ENCODE measurements at places on chromosomes 2 and 18. TPM values are rescaled to one million over a fixed set of nuclear protein-coding genes. Genes with fewer than 3 reads are reported as not detected.

GRCh38 chr2:177038787-177039484, 173.7 kb upstream of the HNRNPA3 start:
- no peak for DNase-seq

DNA sequence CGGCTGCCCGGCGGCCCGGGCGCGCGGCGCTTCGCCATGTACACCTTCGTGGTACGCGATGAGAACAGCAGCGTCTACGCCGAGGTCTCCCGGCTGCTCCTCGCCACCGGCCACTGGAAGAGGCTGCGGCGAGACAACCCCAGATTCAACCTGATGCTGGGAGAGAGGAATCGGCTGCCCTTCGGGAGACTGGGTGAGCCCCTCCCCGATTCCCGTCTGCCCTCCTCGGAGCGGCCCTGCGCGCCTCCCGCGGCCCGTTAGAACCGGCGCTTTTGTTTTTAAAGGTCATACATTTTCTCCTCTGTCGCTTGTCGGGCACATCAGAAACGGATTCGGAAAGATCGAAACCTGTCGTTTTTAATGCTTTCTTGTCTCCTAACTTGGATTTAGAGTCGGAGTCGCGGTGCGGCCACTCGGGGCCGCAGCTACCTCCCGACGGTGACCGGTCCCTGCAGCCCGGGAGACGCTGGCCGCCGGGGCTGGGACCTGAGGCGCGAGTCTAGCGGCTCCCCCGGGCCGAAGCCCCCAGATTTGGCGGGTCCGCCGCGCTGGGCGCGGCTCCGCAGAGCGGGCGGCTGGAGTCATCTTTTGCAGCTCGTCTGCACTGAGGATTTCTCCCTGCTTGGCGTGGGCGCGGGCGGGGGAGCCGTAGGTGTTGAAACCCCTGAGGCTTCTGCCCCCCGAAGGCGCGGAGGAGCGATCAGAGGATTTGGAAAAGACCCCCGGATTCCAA, 519 bp downstream of the TTL start:
- no peak for DNase-seq

The SP140 gene
- total RNA-seq = 55.3 TPM

The RNF152 gene
- total RNA-seq = 0.73 TPM

The DAW1 gene
- not detected for total RNA-seq

The CD207 gene
- 1.8 TPM for total RNA-seq

The CRYGD gene
- not detected for total RNA-seq

The FNDC4 gene
- total RNA-seq = not detected
